ENCODE measurements at places on chromosomes 11 and 22. TPM values are rescaled to one million over a fixed set of nuclear protein-coding genes. Genes with fewer than 3 reads are reported as not detected.

GRCh38 chr11:62804310-62805075 lies 747 bp downstream of the NXF1 start:
- DNase-seq, result no peak

DNA sequence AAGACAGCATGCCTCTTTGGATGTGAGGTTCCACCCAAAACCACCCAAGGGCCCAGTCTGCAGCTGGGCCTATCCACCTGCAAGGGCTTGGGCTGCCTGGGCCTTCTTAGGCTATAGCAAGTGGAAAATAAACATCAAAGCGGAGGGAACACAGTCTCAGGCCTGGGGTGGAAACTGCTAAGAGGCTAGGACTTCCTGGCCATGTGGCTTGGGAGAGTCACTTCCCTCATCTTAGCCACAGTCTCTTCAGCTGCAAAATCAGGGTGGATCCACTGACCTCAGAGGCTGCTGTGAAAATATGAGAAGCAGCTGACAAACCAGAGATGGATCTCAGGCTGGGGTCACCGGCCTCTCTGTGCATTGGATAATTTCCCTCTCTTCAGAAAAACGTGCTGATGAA lies 30.6 kb upstream of the TFIP11 start:
- no peak for DNase-seq

GRCh38 chr11:1310772-1311468 lies 1.5 kb upstream of the TOLLIP start:
- no peak for DNase-seq

The KRTAP5-2 gene
- not detected for total RNA-seq

The LSP1 gene
- 585 TPM for total RNA-seq

- no peak for DNase-seq
Measured at GRCh38 chr11:6437423-6437822, 3.4 kb downstream of the HPX start.

DNA sequence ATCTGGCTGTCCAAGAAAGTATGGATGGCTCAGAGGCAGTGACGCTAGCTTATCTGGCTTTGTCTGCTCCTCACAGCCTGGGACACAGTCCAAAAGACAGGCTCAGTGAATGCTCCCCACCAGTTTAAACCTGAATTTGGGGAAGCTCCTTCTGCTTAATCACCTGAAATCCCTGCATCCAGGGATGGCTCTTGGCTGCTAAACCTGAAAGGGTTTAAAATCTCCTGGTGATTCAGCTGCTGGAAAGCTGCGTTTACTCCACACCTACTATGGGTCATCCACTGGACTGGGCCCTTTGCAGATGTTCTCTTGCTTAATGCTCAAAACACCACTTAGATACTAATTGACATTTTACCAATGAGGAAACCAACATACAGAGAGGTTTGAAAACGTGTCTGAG lies 302.0 kb upstream of the NARS2 start:
- DNase-seq, result no peak

- DNase-seq, result no peak
Measured at GRCh38 chr11:116808262-116809175, 14.6 kb downstream of the APOA4 start.

GRCh38 chr11:128896356-128896755 lies 5.2 kb downstream of the KCNJ5 start:
- DNase-seq, result no peak

GRCh38 chr11:72004515-72005346 lies 6.0 kb downstream of the IL18BP start:
- no peak for DNase-seq

The CNGA4 gene
- total RNA-seq, result 0.43 TPM

All from naive thymus-derived CD4-positive, alpha-beta T cell (primary cell).